ENCODE measurements at places on chromosomes 5 and 9.
A peak's percentile ranks its signal among the peaks of the same experiment; 100 is the strongest.

DNA sequence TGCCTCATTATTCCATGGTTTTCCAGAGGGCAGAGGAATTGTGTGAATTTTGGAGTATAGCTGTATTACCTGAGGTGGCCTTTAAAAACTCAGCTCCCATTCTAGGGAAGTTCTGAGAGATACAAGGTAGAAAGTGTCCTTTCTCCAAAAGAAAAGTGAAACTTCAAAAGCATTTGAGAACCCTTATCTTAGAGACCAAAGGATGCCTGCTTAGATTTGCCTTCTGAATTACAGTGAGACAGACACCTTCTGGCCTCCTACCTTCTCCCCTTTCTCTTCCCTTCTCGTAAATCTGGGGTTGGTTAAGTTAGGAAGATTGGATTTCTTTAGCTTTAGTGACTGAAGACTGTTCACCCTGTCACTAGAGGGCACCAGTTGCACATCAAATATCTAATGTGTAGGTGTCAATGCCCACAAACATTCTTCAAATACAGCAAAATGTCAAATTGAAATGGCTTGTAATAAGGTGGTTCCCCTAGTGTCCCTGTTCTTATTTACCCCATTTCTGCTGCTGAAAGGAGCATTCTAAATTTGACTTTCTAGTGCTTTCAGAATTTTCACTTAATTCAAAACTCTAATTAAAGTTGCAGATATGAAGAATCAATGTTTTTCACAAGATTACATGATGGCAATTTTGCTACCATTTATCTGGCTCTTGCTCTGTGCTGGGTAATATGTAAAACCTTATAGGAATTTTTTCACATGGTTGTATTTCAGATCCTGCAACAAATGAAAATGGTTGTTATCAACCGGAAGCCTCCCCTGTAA is 46.7 kb downstream of the PRRC1 start:
- no peak for DNase-seq

GRCh38 chr5:130109152-130109551 is 204.9 kb downstream of the CHSY3 start:
- DNase-seq, result no peak

- no peak for DNase-seq
These were observed 67.5 kb upstream of the MAMDC2 start for GRCh38 chr9:69976152-69976551.

GRCh38 chr5:36494841-36495601 is 111.4 kb upstream of the SLC1A3 start:
- peak; percentile 28 for DNase-seq

DNA sequence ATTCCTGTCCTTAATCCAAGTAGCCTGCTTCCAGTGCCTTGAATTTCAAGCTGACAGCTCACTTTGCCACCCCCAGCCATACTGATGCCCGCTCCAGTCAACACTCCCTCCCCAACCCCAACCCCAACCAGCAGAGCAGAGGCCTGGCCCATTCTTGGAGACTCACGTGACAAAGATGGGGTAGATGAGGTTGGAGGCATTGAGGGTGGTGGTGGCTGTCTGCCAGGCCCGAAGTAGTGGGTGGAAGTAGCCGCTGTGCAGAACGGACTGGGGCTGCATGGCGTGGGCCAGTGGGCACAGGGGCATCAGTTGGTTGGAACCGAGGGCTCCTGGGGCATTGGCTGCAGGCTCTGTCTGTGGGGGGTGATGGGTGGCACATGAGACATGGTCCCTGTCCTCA is 7.8 kb downstream of the ALAD start:
- DNase-seq, result no peak

DNA sequence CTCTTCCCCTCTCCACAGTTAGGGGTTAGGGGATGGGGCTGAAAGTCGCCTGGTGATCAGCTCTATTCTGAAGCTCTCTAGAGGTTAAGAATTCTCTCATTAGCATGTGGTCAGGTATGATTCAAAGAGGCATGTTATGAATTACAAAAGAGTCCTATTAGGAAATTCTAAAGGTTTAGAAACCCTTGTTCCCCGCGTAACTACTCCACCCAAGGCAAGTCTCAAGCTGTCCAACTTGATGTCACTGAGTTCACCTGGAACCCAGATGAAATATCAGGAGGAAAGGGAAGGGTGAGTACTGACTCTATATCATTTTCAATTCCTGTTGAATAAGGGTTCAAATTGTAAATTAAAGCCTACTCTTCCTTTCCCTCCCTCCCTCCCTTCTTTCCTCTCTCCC is 18.1 kb upstream of the RNF145 start:
- no peak for DNase-seq

DNA sequence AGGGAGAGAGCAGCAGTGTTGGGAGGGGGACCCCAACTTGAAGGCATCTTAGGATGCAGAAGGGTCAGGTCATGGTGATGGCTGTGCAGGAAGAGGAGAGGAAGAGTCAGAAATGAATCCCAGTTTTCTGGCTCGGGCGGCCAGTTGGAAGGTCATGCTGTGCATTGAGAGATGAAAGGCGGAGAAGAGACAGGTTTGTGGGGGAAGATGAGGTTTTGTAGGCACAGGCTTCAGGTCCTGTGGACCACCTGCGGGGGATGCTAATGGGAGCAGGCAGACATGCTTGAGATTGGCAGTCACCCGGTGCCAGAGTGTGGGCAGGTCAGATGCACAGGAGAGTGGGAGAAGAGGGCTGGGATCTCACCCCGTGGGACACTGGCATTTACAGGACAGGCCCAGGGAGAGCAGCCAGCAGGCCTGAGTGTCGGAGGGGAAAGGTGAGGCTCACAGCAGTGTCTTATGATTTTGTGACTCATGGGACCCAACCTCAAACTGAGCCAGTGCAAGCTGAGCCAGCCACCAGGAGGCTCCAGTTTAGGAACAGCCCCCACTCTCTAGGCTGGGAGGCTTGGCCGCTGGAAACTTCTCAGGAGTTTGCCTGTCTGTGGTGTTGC is 17.5 kb downstream of the STXBP1 start:
- DNase-seq, result no peak

DNA sequence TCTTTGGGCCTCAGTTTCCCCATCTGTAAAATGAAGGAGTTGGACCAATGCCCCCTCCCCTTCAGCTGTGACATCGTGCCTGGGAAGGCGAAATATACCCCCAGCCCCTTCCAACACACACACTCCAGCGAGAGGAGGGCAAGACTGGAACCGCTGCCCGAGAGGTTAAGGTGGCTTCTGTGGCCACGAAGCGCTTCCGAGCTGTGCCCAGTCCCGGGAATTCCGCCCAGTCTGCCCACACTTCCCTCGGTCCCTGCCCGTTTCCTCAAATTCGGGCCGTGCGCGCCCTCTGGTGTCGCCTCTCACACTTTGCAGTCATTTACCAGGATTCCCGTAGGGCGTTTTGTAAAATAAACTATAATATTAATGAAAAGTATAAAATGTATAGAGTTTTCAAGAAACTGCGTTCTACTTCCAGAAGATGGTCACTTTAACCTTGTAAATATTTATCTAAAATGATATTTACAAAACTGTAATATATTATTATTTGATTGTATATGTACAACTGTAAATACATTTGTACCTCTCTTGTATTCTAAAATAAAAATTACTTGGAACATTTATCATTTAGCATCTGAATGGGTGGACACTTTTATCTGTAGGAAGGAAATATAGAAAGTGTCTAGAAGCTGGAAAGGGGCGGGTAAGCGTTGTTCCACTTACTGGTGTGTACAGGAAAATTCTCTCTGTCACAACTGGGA is 11.0 kb upstream of the EXOSC2 start:
- DNase-seq, result no peak

DNA sequence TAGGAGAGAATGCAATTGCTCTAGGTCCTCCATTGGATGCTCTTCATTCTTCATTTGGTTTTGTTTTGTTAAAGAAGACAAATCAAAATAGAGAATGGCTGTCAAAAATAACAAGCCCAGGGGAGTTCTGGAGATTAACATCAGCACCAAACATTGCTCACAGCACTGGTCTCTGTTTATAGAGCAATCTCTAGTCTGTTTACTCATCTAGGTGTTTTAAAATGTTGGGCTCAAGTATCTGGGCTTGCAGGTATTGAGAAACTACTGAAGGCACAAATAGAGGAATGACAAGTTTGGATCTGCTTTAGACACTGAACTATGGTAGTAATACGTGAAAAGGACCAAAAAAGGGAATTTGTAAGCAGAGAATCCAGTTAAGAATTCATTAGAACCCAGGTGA is 77.0 kb upstream of the TMC1 start:
- DNase-seq, result no peak

GRCh38 chr5:35416217-35416988 is 186.1 kb upstream of the PRLR start:
- DNase-seq, result no peak

DNA sequence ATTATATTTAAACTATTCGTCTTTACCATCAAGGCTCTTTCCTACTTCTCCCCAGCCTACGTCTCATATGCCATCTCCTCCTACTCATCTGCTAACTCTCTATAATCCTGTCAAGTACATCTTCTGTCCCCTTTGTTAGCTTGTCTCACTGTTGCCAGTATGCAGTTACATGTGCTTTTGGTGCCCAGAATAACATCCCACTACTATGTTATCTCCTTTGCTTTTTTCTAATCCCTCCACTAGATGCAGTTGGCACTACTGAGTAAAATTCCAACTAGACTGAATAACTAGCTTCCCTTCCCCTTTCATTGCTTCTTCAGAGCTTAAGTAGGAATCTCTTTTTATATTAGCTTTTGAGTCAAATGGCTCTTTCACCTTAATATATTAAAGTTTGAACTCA is 3.0 kb upstream of the ARRDC3 start:
- no peak for DNase-seq

DNA sequence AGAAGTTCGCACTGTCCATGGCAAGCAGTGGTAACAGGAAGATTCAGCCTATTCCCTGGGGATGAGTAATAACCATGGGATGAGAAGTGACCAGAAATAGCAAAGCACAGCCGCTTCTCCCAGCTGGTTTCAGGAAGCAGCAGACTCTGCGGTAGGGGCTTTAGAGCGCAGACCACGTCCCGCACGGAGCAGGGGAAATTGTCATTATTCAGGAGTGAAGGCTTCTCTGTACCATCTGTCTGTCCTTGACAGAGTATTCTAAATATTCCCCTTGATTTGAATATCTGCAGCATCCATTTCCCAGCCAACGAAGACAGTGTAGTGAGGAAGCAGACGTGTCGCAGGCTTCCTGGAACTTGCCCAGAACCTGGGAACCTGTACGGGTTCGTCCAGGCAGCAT is 159.6 kb downstream of the NXNL2 start:
- no peak for DNase-seq

DNA sequence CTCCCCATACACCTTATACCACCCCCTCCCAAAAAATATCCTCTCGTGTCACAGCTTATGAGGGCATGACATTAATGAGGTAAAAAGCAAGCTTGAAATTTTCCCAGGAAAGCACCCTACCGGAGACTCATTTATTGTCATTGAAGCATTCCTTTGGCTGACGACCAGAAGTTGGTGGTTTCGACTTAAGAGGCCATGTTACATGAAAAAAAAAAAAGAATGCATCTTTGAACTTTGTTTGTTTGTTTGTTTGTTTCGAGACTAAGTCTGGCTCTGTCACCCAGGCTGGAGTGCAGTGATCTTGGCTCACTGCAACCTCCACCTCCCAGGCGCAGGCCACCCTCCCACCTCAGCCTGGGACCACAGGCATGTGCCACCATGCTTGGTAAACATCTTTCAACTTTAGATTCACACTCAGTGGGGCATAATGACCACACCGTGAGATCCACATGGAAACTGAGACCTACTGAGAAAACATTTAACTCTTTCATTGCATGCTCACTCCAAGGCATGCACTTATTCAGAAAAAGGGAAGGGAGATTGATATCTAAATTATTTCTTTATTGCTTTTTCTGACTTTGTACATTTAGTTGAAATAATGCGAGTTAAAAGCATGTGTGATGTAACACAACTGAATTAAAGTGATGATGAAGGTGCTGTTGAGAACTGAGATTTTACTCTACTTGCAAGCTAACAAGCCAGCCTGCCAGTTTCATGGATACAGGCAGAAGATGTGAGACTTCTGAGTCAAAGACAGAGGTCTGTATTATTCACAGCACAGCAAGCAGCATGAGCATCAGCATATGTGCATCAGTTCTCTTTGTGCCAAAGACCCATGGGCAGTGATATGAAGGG is 5.1 kb upstream of the RAB14 start:
- DNase-seq, result no peak

DNA sequence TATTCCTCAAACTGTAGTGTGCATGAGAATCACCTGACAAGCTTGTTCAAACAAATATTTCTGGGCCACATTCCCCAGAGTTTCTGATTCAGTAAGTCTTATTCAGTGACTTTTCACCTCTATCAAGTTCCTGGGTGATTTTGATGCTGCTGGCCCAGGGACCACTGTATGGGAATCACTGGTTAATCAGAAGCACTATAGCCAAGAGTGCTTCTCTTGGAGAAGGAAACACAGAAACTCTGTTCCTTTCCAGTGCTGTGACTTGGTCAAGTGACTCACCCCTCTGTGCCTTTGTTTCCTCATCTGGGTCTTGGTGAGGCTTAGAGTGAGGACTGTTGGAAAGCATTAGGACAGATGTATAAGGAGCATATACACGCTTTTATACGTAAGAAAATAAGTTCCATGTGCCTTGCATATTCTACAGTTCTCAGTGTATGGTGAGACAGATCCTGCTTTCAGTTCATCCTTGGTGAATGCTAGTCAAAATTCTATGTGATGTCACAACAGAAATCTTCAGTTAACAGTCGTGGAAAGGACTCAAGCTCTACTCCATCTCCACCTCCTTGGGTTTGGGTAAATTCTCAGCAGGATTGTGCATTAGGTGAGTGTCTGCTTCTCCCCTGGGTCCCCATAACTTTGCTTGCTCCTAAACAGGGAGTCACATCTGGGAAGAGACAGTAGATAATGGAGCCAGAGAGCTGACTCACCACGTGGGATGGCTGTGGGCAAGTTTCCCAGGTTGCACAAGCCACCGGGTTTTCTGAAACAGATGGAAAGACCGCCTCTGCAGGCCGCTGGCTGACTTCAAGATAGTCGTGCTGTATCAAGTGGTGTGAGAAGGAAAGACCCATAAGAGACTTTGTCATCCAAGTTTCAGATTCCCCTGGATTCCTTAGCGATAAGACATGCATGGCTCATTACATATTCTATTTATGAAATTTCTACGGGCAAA is 117.0 kb downstream of the NXNL2 start:
- peak; percentile 32 for DNase-seq

GRCh38 chr9:5553211-5553610 is 42.9 kb downstream of the PDCD1LG2 start:
- no peak for DNase-seq

GRCh38 chr9:4797854-4798150 is 5.1 kb downstream of the RCL1 start:
- DNase-seq, result no peak

DNA sequence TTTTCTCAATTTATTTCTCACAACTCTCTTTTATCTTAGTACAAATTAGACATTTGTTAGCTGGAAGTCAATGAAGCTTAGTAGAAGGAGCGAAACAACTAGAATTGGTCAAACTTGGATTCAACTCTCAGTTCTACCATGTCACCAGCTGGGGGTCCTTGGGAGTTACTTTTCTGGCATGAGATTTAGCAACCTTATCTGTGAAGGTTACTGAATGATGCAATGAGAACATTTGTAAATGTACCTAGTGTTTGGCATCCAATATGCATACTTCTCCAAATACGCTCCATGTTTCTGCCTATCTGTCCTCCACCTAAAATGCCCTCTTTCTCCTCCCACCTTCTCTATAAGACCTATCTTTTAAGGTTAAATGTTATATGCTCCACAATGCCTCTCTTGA is 6.3 kb downstream of the HNRNPA0 start:
- no peak for DNase-seq

Measured in GOT3 (cell line).